Epithelial cell of prostate (primary cell): ENCODE measurements at places on chromosomes 6 and 20.

GRCh38 chr6:47116086-47116485, 74.0 kb upstream of the ADGRF1 start:
- DNase-seq: no peak

DNA sequence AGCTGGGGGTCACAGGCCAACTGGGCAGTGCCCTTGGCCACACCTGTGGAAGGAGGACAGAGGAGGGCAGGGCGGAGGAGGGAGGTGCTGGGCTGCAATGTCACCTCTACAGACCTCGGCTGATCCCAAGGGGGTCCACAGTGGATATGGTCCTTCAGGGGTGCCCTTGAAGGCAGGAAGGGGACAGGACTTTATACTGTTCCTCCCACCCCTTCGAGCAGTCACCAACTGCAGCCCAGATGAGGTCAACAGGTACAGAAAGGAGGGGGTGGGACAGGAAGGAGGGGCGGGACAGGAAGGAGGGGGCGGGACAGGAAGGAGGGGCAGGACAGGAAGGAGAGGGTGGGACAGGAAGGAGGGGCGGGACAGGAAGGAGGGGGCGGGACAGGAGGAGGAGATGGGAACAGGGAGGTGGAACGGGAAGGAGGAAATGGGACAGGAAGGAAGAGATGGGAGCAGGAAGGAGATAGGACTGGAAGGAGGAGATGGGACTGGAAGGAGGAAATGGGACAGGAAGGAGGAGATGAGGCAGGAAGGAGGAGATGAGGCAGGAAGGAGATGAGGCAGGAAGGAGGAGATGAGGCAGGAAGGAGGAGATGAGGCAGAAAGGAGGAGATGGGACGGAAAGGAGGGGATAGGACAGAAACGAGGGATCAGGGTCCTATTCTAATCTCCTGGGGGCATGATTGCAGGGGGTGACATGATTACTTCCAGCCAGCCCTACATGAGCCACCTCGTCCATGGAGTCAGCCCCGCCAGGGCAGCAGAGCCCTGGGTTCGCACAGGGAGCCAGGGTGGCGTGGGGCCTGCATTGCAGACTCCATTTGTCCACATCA, 19.4 kb upstream of the MRGBP start:
- no peak for DNase-seq

DNA sequence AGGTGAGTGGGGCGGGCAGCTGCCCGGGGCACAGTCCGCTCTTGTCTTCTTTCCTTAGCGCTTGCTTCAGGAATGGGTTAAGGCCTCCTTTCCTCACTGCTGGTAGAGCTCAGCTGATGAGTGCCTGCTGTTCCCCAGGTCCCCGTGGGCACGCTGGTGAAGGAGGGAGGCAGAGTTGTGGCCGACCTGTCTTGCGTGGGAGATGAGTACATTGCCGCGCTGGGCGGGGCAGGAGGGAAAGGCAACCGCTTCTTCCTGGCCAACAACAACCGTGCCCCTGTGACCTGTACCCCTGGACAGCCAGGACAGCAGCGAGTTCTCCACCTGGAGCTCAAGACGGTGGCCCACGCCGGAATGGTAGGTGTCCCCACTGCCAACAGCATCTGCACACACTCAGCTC, 15.7 kb downstream of the MTG2 start:
- DNase-seq: no peak

DNA sequence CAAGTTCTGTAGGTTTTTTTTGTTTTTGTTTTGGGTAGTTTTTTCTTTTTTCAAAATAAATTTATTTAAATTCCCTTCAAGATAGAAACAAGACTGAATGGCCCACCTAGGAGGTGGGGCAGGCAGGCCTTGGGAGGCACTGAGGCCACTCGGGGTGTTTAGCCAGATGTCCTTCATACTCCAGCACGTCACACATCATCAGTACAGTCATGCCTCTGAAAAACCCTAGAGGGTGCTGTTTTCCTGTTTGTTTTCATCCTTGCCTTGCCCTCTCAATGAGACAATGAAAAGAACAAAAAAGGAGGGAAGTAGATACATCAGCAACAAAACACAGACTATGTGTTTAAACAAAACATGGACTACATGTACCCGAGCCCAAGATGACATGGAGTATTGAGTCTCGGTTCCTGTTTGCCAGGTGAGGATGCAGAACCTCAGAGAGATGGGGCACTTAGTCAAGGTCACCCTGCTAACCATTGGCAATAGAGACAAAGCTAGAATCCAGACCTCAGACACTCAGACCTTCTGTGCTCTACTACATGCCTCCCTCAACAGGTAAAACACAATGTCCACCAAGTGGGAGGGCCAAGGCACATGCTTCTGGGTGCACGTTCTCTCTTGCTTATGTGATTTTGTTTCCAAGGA, 26.8 kb upstream of the CLIC5 start:
- no peak for DNase-seq

GRCh38 chr6:70520575-70520974, 46.2 kb upstream of the SDHAF4 start:
- DNase-seq: no peak

DNA sequence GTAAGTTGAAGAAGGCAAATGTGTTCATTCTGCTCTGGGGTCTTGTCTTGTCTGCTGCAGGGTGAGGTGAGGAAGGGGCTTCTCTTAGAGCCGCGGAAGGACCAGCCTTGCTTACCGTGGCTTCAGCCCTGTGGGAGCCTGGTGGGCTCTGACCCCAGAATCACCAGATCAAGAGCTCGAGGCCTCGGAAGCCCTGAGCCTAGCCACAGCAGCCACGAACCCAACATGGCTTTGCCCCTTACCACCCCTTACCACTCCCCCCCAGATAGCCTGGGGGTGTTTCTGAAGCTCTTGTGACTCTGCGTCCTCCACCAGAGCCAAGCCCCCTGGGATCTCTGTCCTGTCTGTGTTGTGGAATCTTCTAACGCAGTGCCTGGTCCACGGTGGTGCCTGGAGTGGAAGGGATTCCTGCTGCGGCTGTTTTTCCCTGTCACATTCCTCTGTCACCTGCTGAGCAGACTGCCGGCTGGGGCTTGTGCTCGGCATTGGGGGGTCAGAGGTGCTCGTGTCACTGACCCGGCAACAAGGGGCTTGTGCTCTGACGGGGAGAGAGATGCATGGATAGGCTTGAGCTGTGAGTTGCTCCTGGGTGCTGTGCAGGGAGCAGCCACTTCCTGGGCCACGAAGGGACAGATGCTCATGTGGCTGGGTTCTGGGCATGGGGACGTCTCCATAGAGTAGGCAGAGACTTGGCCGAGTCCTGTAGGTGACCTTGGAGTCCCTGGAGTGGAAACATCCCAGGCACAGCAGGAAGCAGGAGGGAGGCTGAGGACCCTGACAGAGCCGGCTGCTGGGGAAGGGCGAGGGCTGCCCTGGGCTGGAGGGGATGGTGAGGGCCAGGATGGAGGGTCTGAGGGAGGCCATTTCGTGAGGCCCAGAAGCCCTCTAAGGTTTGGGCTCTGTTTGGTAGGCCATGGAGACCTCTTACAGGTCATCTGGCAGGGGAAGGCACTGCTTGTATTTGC, 316.0 kb downstream of the QKI start:
- no peak for DNase-seq

- peak; percentile 29 for DNase-seq
Observed at GRCh38 chr6:143579703-143580102, 68.2 kb upstream of the FUCA2 start.

GRCh38 chr20:1434571-1435336, 31.9 kb downstream of the NSFL1C start:
- peak; percentile 37 for DNase-seq

- no peak for DNase-seq
Observed at GRCh38 chr6:35061102-35061615, 80.0 kb downstream of the TCP11 start.

DNA sequence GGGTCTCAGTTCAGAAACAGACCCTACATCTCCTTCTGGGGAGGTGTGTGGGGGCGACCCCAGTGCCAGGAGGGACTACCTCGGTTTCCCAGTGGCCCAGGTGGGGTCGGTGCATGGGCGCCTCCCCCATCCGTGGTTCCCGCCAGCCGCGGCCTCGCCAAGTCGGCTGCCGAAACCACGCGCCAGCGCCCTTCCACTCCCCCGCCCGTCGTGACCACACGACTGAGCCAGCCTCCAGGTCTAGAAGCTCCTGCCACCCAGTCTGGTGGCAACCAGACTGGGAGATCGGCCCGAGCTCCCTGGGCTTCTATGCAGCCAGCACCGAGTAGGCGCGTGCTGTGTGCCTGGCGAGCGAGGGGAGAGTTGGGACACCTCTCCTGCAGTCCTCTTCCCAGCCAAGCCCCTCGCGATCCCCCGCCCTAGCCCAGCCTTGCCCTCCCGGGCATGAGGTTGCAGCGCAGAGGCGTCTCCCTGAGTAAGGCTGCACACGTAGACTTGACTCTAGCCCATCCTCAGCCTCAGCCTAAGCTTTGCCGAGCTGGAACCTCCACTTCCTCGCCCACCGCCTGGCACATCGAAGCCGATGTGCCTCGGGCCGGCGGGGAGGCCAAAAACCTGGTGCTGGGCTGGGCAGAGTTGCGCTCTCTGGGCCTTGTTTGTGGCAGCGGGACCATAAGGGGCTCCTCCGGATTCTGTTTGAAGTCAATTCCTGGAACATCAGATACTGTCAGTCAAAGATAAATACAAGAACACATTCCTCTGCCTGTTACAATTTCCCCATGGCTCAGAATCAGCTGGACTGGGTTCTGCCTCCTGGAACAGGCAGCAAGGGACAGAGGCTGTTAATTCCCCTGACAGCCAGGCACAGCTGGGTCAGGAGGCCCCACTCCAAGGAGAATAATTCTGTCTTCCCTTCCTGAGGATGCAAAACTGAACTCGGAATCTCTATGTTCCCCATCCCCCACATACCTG, 1.5 kb upstream of the CPNE5 start:
- no peak for DNase-seq

DNA sequence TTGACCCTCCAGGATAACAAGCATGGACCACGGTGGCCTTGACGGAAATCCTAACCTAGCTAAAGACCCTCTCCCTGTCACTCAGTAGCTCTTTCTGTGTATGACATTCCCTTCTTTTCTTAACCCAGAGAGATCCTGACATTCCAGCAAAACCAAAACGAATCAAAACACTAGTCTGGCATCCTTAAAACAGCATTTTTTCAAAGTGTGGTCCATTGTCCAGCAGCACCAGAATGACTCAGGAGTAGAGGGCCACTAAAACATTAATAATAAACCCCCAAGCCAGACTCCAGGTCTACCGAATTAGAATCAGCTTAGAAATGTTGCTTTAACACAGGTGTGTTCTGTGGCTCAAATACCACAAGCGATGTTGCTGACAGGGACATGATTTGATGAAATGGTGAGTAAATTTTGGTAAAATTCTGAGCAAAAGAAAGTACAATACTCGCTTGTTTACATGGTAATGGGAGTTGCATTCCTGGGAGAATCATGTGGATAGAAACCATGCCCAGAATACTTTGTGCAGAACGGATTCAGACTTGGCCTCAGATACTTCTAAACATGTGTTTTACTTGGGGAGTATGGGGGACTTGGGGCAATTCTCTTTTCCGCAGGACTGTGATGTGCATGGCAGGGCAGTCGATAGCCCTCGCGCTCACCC, 174.2 kb upstream of the KCNG1 start:
- DNase-seq: no peak

DNA sequence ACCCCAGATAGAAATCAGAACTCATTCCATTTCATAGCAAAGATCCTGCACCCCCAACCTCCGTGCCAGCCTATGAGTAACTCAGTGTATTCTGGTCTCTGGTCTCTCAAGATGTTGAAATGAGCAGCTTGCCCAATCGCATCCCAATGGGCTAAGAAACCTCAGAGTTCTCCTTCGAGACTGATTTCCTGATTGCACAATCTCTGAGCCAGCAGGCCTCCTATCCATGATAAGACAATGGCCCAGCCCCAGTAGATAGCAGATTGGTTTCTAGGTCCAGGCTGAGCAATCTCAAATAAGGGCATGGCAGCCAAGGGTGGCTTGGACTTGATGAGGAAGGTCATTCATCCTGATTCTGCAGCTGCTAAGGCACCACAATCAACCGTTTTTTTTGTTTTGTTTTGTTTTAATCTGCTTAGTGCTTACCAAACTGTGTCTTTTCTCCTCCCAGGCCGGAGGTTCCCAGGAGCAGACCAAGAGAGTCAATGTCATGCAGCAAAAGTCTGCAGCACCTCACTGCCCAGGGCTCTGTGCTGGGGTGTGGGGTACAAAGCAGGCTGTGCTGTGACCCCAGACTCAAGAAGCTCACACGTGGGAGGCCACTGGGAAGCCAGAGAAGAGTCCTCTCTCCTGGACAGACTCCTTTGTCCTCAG, 125.1 kb upstream of the NXT1 start:
- peak; percentile 79 for DNase-seq

- no peak for DNase-seq
Observed at GRCh38 chr6:112522587-112522986, 175.5 kb downstream of the RFPL4B start.

- DNase-seq: no peak
Observed at GRCh38 chr6:45738057-45738455, 277.6 kb downstream of the CLIC5 start.

- no peak for DNase-seq
Observed at GRCh38 chr6:138157986-138158638, 3.6 kb upstream of the ARFGEF3 start.

DNA sequence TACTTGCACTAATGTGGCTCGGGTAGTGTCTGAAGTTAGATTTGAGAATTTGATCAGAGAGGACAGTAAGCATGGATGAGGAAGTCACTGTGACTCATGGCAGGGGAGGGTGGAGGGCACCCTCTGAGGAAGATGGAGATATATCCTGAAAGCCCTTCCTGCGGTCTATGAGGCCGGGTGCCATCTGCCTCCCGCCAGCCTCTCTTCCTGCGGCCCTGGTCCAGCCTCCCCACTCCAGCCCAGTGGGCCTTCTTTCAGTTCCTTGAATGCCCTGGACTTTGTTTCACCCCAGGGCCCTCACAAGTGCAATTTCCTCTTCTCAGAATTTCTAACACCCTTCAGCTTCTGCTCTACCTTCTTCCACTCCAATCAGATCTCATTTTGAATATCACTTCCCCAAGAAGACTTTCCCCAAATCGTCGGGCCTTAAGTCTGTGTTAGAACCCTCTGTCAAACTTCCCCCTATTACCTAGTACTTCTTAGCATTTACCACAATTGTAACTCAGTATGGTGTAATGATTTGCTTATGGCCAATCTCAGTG, 20.2 kb upstream of the TNFAIP3 start:
- no peak for DNase-seq

DNA sequence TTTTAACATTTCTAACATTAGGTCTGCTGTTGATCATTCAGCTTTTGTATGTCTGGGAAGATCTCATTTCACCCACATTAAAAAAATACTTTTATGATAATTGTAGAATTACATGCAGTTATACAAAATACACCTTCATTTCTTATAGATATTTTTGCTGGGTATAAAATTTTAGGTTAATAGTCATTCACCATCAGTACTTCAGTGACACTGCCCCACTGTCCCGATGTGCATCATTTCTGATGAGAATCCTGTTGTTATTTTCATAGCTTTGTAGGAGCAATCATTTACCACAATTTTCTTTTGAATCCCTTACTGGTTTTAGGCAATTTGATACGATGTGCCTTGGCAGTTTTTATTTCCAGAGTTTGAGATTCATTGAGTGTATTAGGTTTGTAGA, 173.6 kb downstream of the JARID2 start:
- DNase-seq: no peak

DNA sequence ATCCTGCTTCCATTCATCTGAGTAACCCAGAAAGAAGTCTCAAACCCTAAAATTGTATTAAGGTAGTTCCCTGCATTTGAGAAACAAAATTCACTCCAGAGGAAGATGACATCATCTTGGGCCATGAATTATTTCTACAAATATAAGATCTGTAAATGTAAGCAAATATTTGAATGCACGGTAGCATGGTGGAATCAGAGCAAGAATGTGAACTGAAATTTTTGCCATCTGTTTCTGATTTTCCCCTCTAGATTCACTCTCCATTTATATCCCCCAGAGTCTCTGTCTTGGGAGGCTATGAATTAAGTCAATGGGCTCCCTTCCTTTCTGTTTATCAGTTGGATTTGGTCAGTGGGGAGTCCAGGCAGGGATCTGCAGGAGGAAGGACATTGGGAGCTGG, 5.8 kb upstream of the MAP3K5 start:
- DNase-seq: no peak
